ENCODE measurements at places on chromosomes 3 and 15. TPM values are rescaled to one million over a fixed set of nuclear protein-coding genes. Genes with fewer than 3 reads are reported as not detected.

The SENP8 gene
- total RNA-seq, result 3.1 TPM

The POPDC2 gene
- under 0.01 TPM for total RNA-seq

The SYNPR gene
- not detected for total RNA-seq

The AHSG gene
- not detected for total RNA-seq

The CGNL1 gene
- total RNA-seq, result under 0.01 TPM

The CCR9 gene
- not detected for total RNA-seq

DNA sequence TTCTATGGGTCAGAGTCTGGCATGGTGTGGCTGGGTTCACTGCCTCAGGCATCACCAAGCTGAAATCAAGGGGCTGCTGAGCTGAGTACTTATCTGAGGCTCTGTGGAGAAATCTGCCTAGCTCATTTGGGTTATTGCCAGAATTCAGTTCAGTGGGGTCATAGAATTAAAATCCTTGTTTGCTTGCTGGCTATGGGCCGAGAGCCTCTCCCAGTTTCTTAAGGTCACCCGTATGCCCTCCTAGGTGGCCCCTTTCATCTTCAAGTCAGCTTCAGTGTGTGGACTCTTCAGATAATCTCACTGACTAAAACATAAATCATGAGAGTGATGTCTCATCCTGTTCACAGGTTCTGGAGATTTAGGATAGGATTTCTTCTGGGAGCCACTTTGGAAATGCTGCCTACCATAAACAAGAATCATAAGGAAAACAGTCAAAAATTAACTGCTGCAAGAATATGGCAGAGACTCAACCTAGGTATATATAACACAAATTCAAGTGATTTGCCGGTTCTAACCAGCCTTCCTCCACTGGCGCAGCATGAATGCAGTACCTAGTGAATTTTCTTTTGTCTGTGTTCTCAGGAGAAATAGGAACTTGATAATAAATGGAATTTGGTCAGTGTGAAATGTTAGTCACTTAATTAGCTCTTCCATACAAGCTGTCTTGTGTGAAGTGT, 5.3 kb downstream of the CP start:
- no peak overlapping the region for H3K4me3 ChIP-seq
- no peak for DNase-seq
- no peaks in the 10 kb centered on the region for H3K27me3 ChIP-seq

DNA sequence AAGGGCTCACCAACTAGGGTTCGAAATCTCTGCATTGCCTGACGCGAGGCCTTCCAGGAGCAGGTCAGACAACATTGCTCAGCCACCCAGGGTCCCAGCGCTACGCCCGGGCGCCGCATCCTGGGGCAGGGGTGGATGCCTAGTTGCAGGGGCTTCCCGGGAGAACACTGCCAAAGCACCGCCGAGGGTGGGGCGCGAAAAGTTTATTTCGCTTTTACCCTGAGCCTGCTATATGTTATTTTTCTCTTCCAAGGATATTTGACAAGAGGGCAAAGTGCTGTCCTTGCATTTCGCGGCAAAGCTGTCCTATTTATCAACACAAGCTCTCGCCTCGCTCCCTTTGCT, 549 bp upstream of the SOX14 start:
- no peak overlapping the region for H3K4me3 ChIP-seq
- no peak for DNase-seq
- H3K27me3 ChIP-seq, result peaks cover 72% of the 10 kb centered on the region
- no peaks in the 10 kb centered on the region for H3K36me3 ChIP-seq

DNA sequence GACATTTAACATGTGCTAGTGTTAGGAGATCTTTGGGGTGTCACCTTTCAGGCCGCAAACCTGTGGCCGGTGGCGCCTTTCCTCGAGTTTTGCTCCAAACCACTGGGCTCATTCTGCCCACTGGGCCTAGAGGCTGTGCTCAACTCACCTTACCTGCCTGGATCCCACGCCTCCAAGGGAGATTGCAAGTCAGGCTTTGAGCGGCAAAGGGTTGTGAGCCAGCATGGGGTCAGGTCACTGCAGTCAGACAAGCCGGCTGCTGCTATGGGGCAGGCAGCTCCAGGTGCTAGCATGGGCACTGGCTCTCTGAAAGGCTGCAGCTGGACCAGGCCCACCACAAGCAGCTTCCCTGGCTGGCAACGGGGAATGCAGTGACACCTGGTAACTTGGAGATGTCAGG, 265.5 kb downstream of the ZBBX start:
- H3K27ac ChIP-seq, result no peak overlapping the region
- no peak for DNase-seq
- H3K27me3 ChIP-seq, result no peaks in the 10 kb centered on the region
- no peak overlapping the region for H3K4me3 ChIP-seq

GRCh38 chr3:122258757-122259371, 66.2 kb upstream of the CSTA start:
- peak; percentile 56 for DNase-seq
- H3K27me3 ChIP-seq, result peaks cover 15% of the 10 kb centered on the region
- no peak overlapping the region for H3K27ac ChIP-seq

- no peaks in the 10 kb centered on the region for H3K4me1 ChIP-seq
- H3K4me3 ChIP-seq, result no peak overlapping the region
- no peaks in the 10 kb centered on the region for H3K36me3 ChIP-seq
- H3K27ac ChIP-seq, result no peak overlapping the region
- no peak for DNase-seq
- H3K27me3 ChIP-seq, result peaks cover 8% of the 10 kb centered on the region
Measured at GRCh38 chr15:48121849-48122248, 1.1 kb downstream of the SLC24A5 start.

DNA sequence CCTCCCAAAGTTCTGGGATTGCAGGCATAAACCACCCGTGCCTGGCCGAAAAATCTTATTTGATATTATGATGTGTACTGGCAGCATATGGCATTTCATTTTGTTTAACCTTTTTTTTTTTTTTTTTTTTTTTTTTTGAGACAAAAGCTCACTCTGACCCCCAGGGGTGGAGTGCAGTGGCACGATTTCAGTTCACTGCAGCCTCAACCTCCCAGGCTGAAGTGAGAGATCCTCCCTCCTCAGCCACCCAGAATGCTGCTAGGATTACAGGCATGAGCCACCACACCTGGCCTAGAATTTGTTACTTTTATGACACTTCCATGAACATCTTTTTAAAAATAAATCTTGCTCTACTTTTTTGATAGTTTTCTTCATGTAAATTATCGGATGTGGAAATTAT, 12.0 kb downstream of the TERB2 start:
- no peak for DNase-seq
- H3K36me3 ChIP-seq, result no peaks in the 10 kb centered on the region
- H3K27me3 ChIP-seq, result no peaks in the 10 kb centered on the region
- H3K27ac ChIP-seq, result no peak overlapping the region

- no peak overlapping the region for H3K4me3 ChIP-seq
- H3K36me3 ChIP-seq, result no peaks in the 10 kb centered on the region
- DNase-seq, result no peak
- H3K27ac ChIP-seq, result no peak overlapping the region
- H3K27me3 ChIP-seq, result no peaks in the 10 kb centered on the region
- no peaks in the 10 kb centered on the region for H3K4me1 ChIP-seq
Measured at GRCh38 chr3:151579571-151580270, 118.9 kb upstream of the IGSF10 start.

DNA sequence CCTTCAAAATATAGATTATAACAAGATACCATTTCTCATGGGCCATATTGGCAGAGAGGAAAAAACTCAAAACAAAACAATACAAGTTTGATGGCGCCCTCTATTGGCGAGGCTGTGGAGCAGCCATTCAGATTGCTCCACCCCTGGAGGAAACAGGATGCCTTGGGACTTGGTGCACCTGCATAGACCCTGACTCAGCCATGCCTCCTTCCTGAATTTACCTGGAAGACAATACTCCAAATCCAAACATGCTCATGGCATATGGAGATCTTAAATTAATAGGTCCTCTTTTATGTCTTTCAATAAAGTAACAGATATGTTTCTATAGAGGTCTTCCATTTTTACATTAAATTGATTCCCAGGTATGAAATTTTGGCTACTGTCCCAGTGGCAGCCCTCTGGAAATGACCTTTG, 90.0 kb downstream of the APBA2 start:
- peak; percentile 55 for DNase-seq
- no peak overlapping the region for H3K4me3 ChIP-seq
- no peak overlapping the region for H3K27ac ChIP-seq
- no peaks in the 10 kb centered on the region for H3K36me3 ChIP-seq
- H3K4me1 ChIP-seq, result peaks cover 4% of the 10 kb centered on the region

- H3K27ac ChIP-seq, result no peak overlapping the region
- no peaks in the 10 kb centered on the region for H3K36me3 ChIP-seq
- H3K4me3 ChIP-seq, result no peak overlapping the region
- H3K4me1 ChIP-seq, result 0 out of 2 replicates have a peak, but pooled peaks cover 2% of the 10 kb centered on the region
Measured at GRCh38 chr15:51828621-51829375, 655 bp upstream of the TMOD3 start.

DNA sequence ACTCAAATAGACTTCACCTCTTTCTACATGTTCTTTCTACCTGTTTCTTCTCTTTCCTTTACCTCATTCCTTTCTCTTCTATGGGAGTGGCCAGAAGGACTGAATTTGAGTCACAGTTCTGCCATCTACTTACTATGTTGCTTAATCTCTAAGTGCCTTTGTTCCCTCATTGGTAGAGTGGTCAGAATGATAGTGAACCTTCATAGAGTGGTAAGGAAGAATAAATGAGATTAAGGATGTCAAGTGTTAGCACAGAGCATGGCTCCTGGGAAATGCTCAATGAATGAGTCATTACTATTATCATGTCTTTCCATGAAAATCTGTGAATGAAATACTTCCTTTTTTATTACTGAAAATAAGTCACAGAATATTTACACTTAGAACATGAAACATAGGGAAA, 17.5 kb downstream of the TMEM207 start:
- H3K4me1 ChIP-seq, result no peaks in the 10 kb centered on the region
- H3K27me3 ChIP-seq, result no peaks in the 10 kb centered on the region
- H3K36me3 ChIP-seq, result no peaks in the 10 kb centered on the region
- H3K27ac ChIP-seq, result no peak overlapping the region
- no peak overlapping the region for H3K4me3 ChIP-seq

GRCh38 chr3:189602471-189602870, 28.7 kb upstream of the TP63 start:
- no peak for DNase-seq
- H3K27ac ChIP-seq, result no peak overlapping the region
- no peak overlapping the region for H3K4me3 ChIP-seq
- H3K36me3 ChIP-seq, result no peaks in the 10 kb centered on the region
- no peaks in the 10 kb centered on the region for H3K27me3 ChIP-seq
- H3K4me1 ChIP-seq, result no peaks in the 10 kb centered on the region

DNA sequence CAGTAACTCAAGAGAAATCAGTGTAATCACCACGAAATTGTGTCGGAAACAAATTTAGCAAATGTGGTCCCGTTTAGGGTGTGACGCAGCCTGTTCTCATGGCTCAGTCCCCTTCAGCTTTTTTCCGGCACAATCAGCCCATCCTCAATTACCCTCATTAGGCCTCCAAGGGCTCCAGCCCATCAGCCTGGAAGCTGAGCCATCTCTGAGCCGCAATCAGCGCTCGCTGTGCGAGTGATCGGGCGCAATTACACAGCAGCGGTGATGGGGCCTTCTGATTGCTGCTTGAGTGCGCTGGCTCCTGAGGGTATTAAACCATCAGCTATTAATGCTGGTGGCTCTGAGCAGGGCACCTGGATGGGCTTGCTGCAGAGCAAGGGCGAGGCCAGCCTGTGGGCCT, 55.6 kb downstream of the PLXNA1 start:
- DNase-seq, result no peak
- no peak overlapping the region for H3K4me3 ChIP-seq
- H3K27ac ChIP-seq, result no peak overlapping the region
- peaks cover 7% of the 10 kb centered on the region for H3K27me3 ChIP-seq
- H3K36me3 ChIP-seq, result peaks cover 9% of the 10 kb centered on the region

DNA sequence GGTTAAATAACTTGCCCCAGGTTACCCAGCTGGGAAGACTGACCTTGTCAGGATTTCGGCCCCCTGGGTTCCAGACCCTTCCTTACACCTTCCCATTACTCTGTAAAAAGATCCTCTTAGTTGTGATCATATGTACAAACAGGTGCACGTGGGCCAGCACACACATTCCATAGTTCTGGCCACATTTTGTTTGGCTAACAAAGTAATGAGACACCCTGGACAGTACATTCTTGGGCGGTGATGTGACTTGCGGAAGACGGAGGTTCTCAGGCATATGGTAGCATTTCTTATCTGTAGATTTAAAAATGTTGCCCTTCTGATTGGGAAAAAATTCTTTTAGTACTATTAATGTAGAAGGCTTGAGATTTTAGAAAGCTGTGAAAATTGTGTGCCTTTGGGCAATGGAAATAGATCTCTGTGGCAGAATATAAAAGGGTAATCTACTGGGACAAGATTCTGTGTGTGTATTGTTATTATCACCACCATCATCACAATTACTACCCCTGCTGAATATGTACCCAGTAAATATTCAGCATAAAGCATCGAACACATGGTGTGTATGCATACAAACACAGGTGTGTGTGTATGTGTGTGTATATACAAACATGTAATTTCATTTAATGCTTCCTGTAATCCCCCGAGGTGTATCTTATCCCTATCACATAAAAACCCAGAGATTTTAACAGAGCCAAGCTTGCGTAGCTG, 205.4 kb upstream of the UBE2E1 start:
- H3K27me3 ChIP-seq, result no peaks in the 10 kb centered on the region
- H3K4me3 ChIP-seq, result no peak overlapping the region
- H3K36me3 ChIP-seq, result no peaks in the 10 kb centered on the region
- peak; percentile 96 for DNase-seq

DNA sequence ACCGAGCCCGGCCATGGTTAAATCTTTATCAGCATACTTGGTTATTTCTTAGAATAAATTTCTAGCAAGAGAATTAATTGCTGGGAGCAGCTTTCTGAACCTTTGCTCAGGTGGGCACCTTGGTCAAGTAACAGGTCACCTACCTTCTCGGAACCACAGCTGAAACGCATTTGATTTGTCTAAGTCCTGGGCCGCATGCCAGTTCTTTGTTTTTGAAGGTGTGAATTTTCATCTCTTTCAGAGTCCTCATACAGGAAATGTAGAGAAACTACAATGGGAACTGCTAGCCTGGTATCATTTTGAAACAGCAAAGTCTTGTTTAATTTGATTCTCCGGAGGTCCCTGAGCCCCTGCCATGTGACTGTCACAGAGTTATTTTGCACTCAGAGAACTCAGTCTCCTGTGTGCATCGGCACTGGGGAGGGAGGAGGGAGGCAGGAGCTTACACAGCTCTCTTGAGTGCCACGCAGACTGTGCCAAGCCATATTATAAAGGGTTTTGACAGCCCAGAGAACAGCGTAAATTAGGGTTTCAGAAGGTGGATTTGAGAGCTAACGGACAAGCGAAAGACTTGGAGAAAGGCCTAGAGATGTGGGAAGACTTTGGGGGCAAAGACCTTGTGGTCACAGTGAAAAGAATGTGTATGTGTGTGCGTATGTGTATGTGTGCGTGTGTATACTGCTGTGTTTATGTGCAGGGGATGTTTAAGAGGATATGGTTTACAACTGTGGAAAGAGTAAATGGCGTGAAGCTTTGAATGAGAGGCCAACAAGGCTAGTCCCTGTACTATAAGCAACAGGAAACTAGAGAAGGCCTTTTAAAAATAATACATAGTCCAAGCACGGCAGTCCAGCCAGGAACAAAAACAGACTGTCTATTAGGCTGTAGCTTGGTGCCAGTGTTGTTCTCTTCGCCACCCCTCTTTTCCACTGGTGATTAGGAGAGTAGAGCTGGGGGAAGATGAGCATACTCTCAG, 61.8 kb upstream of the ATP13A3 start:
- H3K4me1 ChIP-seq, result peaks cover 10% of the 10 kb centered on the region
- no peak overlapping the region for H3K4me3 ChIP-seq
- DNase-seq, result peak; percentile 89
- H3K27ac ChIP-seq, result peak overlapping the region; percentile 94
- no peaks in the 10 kb centered on the region for H3K27me3 ChIP-seq

- H3K27me3 ChIP-seq, result no peaks in the 10 kb centered on the region
- no peak overlapping the region for H3K4me3 ChIP-seq
- peak; percentile 100 for DNase-seq
- H3K4me1 ChIP-seq, result peaks cover 33% of the 10 kb centered on the region
- peak overlapping the region; percentile 95 for H3K27ac ChIP-seq
- H3K36me3 ChIP-seq, result no peaks in the 10 kb centered on the region
Measured at GRCh38 chr3:16060358-16060852, 114.1 kb upstream of the GALNT15 start.
